Astrocyte of the cerebellum (primary cell): ENCODE measurements at places on chromosomes 12 and 14.
A peak's percentile ranks its signal among the peaks of the same experiment; 100 is the strongest.

DNA sequence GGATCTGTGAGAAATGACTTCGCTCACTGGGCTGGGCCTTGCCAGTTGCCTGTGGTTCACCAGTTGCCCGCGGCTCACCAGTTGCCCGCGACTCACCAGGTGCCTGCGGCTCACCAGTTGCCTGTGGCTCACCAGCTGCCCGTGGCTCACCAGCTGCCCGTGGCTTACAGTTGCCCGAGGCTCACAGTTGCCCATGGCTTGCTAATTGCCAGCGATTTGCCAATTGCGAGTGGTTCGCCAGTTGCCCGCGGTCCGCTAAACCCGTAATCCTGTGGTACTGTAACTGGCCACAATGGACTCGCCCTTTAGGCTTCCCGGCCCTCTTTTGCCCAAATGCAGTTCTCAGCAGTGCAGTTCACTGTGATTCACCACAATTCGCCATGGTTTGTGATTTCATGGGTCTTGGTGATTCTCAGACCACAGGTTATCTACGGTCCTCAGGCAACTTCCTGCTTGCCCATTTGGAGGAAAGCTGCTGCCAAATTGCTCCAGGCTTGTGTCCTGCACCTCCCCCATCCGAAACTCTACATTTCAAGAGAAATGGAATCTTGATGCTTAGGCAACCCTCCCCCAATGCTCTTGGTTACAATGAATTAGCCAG, 15.0 kb upstream of the MEG3 start:
- DNase-seq: peak; percentile 85

DNA sequence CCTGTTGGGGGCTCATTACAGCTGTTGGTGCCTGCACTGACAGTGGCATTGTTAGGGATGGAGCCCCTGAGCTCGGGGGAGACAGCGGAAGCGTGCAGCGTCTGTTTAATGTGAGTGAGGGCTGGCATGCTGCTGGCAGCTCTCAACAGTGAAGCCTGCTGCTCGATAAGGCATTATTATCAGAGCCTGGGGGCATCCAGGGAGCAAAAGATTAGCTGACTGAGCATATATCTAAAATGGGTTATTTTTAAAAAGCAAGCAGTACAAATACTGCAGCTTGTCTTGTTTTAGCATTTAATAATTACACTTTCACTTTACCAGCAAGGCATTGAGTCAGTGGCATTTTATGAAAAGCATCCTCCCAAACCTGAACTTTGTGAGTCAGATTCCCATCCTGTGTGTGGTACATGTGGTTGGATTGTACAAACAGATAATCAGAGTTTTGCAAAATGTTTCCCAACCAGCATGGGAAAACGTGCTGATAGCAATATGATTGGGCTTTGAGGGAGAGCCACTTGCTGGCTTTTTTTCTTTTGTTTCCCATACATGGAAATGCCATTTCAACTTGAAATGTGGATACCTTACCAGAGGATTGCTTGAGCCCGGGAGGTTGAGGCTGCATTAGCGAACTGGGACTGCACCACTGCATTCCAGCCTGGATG, 150.8 kb downstream of the PRKCH start:
- DNase-seq: peak; percentile 96

DNA sequence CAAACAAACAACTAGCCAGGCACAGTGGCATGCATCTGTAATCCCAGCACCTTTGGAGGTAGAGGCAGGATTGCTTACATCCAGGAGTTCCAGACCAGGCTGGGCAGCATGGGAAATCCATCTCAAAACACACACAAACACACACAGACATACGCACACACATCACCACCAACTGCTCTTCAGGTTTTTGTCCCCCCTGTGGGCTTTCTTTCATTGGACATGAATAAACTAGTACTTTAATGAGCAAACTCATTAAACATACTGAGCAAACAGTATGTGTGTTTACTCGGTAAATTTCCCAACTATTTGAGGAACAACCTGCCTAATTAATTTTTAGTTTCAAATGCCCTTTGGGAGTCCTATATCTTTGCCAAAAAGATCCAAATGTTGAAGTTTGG, 10.1 kb upstream of the RASSF3 start:
- no peak for DNase-seq

DNA sequence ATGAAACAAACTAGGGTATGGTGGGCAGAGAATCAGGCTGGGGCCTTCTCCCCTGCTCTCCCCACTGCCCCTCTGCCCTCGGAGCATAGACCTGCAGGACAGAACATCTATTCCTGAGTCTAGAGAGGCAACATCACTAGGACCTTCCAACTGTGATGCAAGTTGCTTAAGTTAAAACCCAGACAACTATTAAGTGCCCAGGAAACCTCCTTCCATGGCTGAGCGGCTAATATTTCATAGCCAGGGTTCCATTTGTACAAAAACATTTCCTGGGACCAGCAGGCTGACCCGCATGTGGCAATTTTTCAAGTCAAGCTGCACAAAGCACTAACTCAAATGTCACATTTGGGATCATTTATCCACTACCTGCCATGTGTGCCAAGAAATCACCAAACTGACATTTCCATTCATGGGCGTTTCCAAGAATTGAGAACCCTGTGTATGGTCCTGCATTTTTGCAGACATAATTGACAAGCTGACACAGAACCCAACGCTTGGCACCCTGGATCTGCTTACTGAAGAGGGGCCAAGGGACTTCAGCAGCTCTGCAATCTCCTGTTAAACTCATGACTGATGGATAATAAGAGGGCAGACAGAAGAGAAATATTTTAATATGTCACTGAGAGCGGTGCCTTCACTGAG, 32.7 kb downstream of the NT5DC3 start:
- DNase-seq: no peak

GRCh38 chr14:25009891-25010290, 40.1 kb downstream of the STXBP6 start:
- no peak for DNase-seq

DNA sequence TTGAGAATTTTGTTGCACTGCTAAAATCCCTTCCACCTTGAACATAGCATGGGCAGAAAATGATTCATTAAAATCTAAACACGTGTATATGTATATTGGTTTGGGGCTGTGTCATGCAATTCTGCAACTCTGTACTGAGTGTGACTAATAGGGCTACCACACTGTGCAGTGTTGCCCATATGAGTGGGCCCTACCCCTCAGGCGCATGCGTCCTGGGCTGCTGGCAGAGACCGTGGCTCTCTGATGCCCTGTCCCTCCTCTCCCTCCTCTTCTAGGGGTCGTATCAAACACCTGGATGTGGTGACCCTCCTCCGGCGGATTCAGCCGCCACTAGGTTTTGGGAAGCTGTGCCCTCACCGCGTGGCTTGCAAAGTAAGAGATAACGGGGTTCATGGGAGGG, 128.4 kb upstream of the FKBP4 start:
- no peak for DNase-seq

DNA sequence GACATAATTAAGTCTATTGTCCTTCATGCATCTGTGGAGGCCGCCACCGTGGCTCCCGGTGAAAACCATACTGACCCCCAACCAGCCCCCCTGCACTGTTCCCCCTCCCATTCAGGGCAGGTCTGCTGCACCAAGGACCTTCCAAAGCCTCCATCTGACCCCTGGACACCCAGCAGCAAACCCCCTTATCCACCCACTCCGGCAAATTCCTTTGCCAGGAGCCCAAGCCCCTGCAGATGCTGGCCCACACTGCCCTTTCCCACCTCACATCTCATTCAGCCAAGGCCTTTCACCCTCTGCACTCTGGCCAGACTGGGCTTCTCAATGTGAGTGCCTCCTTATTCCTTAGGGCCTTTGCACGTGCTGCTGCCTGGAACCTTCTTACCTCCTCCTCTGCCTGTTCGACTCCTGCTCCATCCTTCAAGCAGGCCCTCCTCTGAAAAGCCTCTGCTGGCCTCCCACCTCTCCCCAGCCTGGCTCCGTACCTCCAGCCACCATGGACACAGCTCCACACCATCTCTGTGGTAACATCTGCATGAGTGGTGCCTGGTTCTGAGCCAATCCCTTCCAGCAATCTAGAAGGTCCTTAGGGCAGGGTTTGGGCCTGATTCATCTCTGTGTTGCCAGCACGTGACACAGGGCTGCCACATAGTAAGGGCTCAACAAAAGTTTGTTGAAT, 230.7 kb downstream of the BCL11B start:
- DNase-seq: no peak

DNA sequence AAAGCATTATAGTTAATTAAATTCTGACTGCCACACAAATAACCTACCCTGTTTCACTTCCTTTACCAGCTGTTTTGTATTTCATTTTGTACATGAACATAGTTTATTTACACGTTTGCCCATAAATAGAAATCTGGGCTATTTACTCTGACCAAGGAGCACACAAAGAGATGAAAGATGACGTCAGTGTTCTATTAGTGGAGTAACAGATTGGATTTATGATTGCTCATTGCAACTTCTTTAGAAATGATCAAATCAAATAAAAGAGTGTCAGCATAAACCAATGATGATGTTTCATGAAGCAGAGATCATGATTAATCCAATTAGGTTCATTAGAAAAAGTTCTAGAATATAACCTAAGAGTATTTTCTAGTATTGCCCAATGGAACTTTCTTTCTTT, 12.0 kb upstream of the RTL1 start:
- DNase-seq: no peak

GRCh38 chr12:130945786-130946492, 7.8 kb upstream of the ADGRD1 start:
- DNase-seq: no peak

DNA sequence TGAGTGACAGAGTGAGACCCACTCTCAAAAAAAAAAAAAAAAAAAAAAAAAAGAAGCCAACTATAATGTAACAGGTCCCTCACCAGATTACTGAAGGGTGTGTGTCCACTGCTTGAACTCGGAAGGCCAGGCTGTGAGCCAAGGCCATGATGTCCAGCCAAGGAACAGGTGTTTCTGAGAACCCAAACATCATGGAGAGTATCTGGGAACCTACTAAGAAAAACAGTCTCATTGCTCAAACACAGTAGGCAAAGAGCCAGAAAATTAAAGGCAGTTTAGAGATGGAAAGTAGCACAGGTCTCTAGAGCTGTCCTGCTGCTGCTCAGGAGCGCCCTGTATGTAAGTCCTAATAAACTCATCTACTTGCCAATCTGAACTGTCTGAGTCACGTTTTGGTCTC, 12.5 kb upstream of the MAP4K5 start:
- no peak for DNase-seq

- no peak for DNase-seq
These were observed 1.6 kb downstream of the DGKA start for GRCh38 chr12:55932551-55932910.

DNA sequence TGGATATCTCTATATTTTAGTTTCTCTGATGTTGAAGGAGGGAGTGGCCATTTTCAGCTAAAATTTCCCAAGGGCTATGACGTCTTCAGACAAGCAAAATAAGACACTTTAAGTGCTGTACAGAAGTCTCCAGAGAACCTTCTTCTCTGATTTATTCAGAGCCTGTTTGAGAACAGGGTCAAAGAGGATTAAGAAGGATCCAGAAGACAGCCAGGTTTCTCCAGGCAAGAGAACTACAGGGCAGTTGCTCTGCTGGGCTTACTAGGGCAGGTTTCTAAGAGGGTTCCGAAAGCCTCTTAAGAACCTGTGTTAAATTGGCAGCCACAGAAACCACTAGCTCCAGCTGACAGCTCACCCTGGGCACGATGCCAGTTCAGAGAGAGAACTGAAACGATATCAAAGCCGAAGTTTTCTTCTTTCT, 1.2 kb downstream of the MGP start:
- peak; percentile 83 for DNase-seq

DNA sequence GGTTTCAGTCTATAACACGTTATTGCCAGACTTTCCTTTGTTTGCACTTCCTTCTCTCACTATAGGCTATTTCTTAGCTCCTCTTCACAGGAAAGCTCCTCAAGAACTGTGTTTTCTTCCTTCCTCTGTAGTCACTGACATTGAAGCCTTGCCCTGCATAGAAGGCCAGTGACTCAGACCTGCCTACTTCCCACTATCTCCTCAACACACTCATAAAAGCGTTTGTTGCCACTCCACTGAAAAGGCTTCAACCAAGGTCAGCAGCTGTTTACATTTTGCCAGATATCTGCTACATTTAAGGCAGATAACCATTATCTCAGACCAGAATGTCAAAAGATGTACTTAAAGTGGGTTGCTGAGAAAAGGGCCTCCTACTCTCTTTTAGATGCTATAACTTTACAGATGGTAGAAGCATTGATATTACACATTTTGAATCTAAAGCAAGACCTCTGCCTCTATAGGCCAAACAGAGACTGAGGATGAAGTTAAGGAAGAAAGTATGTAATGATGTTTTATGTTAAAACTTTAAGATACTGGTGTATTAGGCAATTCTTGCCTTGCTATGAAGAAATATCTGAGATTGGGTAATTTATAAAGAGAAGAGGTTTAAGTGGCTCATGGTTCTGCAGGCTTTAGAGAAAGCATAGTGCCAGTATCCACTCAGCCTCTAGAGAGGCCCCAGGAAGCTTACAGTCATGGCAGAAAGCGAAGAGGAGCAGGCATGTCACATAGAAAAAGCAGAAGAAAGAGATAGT, 233.3 kb upstream of the FLRT2 start:
- no peak for DNase-seq

GRCh38 chr12:120668868-120669840, 17.8 kb upstream of the MLEC start:
- DNase-seq: no peak

GRCh38 chr12:121903202-121903601, 14.6 kb downstream of the PSMD9 start:
- DNase-seq: no peak

DNA sequence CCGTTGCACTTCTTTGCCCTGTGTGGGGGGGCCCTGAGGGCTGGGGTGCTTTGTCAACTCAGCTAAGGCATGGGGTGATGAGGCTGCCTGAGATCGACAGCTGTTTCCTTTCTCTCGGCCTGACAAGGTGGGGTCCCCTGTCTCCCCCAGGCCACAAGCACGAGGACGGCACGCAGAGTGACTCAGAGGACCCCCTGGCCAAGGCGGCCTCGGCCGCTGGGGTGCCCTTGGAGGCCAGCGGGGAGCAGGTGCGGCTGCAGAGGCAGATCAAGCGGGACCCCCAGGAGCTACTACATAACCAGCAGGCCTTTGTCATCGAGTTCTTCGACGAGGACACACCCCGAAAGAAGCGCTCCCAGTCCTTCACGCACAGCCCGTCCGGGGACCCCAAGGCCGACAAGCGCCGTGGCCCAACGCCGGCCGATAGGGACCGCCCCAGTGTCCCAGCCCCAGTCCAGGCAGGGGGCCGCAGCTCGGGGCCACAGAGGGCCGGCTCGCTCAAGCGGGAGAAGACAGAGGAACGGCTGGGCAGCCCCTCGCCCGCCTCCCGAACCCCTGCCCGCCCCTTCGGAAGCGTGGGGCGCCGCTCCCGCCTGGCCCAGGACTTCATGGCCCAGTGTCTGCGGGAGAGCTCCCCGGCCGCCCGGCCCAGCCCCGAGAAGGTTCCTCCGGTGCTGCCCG, 18.8 kb downstream of the CEP170B start:
- DNase-seq: no peak
